ENCODE measurements at places on chromosomes 1 and 21.
A peak's percentile ranks its signal among the peaks of the same experiment; 100 is the strongest.

GRCh38 chr1:206797534-206798383 lies 25.5 kb upstream of the IL10 start:
- DNase-seq: no peak

- DNase-seq: peak; percentile 83
Observed at GRCh38 chr1:155061381-155062150, 2.0 kb upstream of the EFNA4 start.

DNA sequence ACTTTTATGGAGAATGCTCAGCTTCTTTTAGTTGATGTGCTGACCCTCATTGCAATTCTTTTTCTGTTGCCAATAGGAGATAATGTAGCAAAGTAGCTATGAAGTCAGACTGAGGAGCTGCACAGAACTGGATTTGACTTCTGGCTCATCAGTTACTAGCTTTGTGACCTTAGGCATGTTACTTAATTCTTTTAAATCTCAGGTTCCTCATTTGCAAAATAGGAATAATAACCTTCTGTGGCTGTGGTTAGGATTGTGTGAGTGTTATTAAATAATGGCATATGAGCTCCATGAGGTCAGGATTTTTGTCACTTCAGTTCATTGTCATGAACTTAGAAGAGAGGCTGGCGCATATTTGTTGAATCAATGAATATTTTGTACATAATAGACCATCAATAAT lies 237.6 kb upstream of the SGIP1 start:
- DNase-seq: no peak

- DNase-seq: no peak
Observed at GRCh38 chr1:32411261-32411660, 17.0 kb upstream of the BSDC1 start.

- DNase-seq: no peak
Observed at GRCh38 chr1:3881193-3881480, 18.9 kb downstream of the C1orf174 start.

DNA sequence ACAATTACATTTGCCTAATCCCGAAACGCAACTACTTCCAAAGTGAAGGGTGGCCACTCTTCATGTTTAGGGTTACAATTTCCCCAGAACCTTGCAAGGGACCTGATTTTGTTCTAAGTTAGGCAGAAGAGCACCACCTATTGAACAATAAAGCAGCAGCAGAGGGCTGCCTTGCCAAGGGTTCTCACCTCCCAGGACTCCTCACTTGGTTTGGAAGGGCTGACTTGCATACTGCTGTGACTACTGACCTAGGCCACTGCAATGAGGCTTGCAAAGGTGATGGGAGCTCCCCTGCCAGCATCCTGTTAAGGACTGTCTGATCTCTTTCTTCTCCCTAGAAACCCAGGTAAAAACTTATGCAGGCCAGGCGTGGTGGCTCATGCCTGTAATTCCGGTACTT lies 14.2 kb downstream of the MTOR start:
- no peak for DNase-seq

GRCh38 chr1:195981448-195982139 lies 626.6 kb downstream of the KCNT2 start:
- DNase-seq: no peak

DNA sequence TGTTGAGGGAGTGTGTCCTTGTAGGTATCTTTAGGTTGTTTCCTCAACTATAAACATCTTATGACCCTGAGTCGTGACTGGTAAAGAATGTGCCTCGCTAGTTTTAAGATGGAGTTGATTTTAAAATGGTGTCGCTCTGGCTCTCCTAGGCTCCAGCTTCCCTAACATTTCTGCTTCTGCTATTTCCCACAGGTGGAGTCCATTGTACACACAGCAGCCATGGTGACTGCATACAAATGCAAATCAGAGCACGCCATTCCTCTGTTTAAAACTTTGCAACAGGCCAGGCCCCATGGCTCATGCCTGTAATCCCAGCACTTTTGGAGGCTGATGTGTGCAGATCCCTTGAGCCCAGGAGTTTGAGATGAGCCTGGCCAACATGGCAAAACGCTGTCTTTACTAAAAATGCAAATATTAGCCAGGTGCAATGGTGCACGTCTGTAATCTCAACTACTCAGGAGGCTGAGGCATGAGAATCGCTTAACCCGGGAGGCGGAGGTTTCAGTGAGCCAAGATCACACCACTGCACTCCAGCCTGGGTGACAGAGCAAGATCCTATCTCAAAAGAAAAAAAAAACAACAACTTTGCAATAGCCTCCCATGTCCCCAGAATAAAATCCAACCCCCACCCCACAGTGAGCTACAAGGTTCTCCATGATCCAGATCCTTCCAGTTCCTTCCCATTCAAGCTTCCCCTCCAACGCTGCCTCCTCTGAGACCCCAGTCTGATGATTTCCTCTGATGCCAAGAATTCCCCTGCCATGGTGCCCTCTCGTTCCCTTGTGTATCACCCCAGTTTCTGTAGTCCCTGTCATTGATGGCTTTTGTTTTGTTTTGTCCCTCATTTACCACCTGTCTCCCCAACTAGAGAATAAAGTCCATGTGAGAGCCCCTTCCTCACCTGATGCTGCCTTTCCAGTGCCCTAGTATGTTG lies 36.9 kb upstream of the KLHDC7A start:
- DNase-seq: no peak

DNA sequence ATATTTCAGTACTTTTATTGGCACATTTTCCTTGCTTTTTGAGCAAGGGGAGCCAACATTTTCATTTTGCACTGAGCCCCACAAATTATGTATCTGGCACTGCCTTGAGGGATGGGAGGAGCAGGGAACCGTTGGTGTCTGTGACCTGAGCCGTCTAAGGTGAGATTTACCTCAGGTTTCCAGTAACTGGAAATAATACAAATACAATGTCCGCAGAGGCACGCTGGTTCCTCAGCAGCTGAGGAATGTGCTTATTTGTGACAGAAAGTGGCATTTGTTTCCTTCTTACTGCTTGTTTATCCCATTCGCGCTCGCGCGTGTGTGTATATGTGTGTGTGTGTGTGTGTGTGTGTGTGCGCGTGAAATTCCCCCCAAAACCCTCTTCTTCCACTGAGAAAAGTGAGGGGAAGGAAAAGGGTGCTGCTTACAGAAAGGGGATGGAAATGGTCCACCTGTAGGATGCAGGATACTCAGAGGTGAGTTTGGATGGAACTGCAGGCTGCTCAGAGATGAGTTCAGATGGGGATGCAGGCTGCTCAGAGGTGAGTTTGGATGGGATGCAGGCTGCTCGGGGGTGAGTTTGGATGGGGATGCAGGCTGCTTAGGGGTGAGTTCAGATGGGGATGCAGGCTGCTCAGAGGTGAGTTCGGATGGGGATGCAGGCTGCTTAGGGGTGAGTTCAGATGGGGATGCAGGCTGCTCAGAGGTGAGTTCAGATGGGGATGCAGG lies 30.2 kb upstream of the SLAMF1 start:
- no peak for DNase-seq

- no peak for DNase-seq
Observed at GRCh38 chr1:66243548-66244130, 290.3 kb upstream of the SGIP1 start.

DNA sequence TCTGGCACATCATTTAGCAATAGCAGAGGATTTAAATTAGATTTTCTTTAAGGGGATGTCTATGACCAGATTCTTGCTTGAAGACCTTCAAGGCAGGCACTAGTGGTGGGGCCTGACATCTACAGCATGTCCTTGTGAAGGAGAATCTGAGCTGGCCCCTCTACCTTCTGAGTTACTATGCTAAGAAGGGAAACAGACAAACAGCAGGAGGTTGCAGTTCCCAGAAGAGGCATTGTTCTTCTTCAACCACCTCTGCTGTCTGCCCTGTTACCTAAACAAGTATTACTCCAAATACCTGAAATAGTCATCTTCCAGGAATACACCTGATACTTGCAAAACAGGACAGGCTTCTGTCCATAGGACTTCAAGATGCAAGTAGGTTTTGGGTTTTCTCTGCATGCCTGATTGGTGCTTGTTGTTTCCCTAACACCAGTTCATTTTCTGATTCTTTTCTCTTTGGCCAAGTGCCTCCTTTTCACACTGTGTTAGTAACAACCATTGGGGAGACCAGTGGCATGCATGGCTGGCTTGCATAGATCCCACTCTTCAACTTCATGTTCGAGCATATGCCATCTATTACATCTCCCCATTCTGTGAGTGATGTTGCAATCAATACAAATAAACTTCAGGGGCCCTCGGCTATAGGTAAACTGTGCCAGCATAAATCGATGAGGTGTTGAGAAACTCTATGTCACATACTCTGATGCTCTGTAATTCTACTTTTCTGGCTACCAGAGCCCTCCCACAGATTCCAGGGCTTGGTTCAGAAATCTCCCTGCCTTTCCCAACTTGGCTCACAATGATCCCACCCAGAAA lies 93.0 kb upstream of the DUSP10 start:
- no peak for DNase-seq

GRCh38 chr1:4395158-4395557 lies 259.3 kb upstream of the AJAP1 start:
- DNase-seq: no peak

DNA sequence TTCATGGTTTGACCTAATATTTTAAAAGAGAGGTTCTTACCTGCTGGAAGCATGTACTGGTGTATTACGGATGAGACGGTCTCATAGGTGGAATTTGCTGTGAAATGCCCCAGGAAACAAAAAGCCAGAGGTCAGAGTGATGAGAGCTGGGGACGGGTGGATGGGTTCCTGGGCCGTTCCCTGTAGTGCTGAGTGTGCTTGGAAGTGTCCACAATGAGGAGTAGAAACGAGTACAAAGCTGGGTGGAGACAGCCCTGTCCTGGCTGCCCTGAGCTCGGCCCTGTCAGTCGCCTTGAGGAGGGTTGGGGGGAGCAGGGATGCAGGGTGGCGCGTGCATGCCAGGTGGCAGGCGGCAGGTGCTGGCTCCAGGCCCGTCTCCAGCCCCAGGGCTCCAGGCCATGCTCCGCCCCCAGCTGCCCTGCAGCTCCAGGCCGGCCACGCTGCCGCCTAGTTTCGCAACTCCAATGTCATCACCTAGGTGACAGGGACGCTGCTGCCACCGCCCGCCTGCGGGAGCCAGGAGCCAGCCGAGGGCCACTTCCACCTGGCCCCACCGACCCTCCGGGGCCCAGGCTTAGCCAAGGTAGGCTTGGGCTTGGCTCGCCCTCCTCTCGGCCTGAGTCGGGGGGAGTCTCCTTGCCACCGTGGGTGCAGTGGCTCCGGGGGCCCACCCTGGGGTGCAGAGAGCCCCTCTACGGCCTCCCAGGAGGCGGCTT lies 16.4 kb downstream of the TP73 start:
- DNase-seq: no peak

DNA sequence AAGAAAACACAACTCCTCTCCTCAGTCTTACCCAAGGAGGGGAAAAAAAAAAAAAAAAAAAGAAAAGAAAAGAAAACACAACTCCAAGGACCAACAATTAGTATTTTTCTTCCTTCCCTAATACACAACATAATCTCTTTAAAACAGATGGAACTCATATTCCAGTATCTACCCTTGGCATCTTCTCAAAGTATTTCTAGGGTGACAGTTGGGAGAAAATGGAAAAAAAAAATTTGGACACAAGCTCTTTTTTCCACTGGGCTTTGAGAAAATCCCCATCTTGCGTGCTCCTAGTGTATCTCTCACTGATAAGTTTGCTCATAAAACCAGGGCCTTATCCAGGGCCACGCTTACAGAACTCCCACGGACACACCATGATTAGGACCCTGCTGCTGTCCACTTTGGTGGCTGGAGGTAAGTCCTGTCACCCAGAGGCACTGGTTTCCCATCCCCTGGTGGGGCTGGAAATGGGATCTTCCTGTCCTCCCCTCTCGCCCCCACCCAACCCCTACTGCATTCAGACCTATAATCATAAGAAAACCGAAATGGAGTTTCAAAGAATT lies at the start of gene CELA2B:
Gene CELA2B (plus strand): TSS at position 353 of the 563 bp plus-strand sequence. CDS start 22 bp downstream, at position 375.
- DNase-seq: no peak

DNA sequence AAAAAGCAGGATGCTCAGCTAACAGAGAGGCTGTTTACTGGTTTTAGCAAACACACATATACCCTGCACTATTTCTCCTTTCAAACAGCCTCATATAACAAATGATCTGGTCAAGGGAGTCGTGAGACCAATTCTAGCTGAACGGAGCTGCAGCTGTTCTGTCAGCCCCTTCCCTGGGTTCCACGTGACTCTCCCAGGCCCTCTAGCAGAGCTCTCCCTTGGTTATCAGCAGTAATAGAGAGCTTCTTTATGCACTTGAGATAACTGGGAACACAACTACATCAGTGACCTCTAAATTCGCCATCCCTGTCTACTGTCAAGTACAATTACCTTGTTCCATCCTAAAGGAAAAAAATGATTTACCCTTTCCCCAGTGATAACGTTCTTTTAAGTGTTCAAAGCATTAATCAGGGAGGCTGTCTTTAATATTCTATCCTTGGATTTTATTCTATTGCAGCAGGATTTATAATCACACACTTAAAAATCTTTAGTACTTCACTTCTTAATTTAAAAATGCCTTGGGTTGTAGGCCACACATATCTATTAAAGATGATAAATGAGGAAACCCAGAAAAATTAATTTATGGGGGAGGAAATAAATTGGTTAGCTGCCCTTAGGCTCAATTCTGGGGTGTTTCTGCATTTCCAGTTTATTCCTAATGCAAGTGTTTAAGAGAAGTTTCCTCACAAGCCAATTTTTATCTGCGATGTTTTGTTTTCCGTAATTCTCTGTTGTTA lies 28.2 kb downstream of the PTGER3 start:
- DNase-seq: no peak

DNA sequence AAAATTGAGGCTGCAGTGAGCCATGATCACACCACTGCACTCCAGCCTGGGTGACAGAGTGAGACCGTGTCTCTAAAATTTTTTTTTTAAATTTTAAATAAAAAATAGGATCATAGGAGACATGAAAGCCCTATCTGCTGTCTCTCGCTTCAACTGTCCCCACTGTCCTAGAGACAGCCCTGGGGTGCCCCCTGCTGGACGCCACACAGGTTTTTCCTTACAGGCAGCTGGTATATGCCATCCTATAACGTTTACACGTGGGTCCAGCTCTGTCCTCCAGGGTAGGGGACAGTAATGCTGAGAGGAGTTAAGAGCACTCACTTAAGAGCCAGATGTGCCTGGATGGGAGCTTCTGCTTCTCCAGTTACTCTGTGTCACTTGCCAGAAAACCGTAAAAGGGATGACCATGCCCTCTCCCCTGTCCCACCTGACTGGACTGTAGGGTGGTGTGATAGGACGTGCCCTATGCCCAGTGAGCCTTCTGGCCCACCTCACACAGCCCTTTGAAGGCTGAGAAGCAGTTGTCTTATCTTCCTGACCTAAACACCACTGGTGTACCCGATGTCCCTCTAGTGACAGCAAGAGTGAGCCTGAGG lies 8.5 kb downstream of the FBXO2 start:
- DNase-seq: no peak
